Urinary bladder (tissue), 4 donors: ENCODE measurements at places on chromosomes 6 and 20. TPM values are rescaled to one million over a fixed set of nuclear protein-coding genes. Genes with fewer than 3 reads are reported as not detected.

CDH26 gene
- total RNA-seq, result 4.1 TPM

SLC22A1 gene
- total RNA-seq, result 0.53 TPM

CPXM1 gene
- total RNA-seq, result 46.9 TPM

DIDO1 gene
- 50.1 TPM for total RNA-seq

RAET1G gene
- total RNA-seq, result 1.2 TPM

BNIP5 gene
- total RNA-seq, result not detected

GRCh38 chr6:43724914-43725642 is 37.5 kb upstream of the MRPS18A start:
- no peak for DNase-seq

DNA sequence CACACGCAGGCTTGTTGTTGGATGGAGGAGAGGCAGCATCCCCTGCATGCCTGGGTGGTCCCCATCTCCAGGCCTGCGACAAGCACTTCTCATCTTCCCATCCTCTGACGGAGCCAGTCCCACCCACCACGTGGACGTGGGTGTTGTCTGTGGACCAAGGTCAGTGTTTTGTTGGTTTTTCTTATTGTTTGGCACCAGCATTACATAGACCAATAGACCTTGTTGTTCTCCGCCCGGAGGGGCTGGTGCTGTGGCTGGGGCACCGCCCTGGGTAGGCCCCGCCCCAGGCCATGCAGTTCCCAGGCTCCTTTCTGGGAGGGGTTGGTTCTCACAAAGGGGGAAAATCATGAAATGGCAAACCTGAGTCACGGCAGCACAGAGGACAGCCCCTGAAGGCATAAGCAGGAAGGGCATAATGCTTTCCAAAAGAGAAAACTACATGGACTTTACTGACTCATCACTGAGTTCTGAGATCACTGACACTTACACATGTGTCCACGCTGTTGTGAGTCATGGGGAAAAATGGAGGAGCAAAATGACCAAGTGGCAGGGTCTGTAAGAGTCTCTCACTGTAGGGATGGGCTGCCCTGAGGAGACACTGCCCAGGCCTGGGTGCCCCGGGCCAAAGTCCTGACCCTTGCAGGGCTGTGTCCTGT is 90.8 kb downstream of the THBS2 start:
- no peak for DNase-seq

DNA sequence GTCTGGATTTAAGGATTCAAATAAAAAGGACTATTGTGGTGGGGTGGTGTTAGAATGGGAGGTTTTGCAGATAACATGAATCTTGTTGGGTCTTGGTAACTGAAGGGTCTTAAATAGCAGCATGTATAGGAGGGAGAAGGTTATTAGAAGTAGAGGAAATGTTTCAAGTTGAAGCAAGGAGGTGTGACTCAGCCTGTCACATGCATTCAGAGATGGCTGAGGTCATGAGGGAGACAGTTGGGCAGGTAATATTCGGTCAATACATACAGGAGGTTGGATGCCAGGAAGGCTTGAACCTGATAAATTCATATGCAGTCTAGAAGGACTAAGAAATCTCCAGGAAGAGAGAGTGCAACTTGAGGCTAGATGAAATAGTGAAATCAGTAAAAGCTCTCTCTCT is 6.1 kb downstream of the KLHL31 start:
- no peak for DNase-seq

DNA sequence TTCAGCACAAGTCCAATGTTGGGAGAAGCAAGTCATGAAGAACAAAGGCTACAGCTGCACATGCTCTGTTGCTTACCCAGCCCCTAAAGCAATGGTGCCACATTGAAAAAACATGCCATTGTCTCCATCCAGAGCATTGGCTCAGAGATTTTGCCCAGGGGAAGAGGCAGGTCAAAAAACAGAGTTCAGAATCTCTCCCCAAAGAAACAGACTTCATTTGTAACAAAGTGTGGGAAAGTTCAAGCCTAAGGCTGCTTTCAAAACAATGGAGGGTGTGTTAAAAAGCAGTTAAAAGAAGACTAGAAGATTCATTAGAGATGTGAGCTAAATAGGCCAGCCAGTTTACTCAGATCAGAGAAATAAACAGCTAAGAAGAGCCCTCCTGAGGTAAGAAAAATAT is 63.6 kb downstream of the DZANK1 start:
- no peak for DNase-seq

DNA sequence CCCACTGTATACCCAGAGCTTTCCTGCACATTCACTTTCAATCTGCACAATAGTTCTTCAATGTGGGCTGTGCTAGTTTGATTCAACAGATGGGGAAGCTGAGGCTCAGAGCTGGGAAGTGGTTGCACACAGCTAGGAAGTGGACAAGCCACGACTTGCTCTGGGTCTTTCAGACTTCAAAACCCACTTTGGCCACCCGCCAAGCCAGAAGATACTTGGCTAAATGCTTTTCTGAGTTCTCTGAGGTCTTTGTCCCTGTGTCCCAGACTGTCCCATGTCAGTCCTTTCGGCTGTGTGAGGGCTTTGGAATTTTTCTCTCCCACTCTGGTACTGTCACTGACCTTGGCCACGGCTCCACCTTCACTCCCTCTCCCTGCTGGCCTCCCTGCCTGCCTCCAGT is 10.6 kb downstream of the PDYN start:
- DNase-seq, result no peak

DNA sequence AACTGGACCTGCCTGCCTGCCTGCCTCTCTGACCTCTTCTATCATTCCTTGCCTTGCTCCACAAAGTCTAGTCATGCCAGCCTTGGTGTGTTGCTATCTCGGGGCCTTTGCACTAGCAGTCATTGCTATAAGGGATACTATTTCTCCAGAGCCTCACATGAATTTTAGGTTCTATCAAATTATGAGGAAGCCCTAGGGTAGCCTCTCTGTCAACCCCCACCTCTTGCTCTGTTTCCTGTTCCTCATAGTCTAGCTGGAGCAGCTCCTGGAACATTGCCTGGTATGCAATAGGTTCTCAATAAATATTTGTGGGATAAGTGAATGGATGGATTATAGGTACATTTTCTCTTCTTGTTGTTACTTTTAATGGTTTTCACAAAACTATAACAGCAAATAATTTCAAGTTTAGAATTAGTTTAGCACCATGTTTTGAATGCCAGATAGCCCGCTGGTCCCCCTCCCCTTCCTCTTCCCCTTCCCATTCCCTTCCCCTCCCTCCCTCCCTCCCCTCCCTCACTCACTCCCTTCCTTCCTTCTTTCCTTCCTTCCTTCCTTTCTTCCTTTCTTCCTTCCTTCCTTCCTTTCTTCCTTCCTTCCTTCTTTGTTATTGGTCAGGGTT is 46.9 kb upstream of the DTNBP1 start:
- no peak for DNase-seq

- DNase-seq, result no peak
Observed at GRCh38 chr6:34240329-34241248, 3.9 kb downstream of the HMGA1 start.

DNA sequence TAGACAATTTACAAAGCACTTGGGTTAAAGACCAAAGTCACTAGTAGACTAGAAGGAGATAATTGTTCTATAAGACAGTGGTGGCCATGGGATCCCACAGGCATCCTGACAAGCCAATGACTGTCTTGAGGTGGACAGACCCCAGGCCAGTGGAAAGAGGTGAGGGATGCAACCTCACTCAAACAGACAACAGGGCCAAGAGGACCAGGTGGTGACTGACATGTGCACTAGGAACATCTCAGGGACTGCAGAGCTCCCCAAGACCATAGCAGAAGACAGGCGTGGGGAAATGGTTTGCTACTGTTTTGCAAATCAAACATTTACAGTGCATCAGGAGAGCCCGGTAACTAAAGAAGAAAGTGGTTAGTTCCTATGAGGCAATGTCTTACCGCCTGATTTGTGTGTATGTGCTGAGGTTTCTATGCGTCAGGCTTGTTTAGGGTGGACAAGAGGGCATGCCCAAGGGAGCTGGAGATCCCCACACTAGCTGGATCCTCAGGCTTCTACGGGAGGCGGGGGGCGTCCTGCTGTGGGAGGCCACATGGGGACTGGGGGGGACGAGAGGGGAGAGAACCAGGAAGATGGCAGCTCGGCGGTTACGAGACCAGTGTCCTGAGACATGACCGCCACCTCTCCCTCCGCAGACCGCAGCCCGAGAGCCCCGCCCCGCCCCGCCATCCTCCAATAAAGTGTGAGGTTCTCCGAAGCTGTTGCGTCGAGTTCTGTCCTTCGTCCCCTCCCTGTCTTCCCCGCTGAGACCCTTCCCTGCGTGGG is 623 bp upstream of the MRPS26 start:
- no peak for DNase-seq

- DNase-seq, result peak; percentile 79
Observed at GRCh38 chr6:143677891-143678791, at the start of gene PHACTR2. TSS of gene PHACTR2 (plus strand) at chr6:143677965. CDS start at chr6:143678164, 199 bp downstream.

GRCh38 chr6:149259753-149260152 is 57.8 kb upstream of the TAB2 start:
- DNase-seq, result no peak

DNA sequence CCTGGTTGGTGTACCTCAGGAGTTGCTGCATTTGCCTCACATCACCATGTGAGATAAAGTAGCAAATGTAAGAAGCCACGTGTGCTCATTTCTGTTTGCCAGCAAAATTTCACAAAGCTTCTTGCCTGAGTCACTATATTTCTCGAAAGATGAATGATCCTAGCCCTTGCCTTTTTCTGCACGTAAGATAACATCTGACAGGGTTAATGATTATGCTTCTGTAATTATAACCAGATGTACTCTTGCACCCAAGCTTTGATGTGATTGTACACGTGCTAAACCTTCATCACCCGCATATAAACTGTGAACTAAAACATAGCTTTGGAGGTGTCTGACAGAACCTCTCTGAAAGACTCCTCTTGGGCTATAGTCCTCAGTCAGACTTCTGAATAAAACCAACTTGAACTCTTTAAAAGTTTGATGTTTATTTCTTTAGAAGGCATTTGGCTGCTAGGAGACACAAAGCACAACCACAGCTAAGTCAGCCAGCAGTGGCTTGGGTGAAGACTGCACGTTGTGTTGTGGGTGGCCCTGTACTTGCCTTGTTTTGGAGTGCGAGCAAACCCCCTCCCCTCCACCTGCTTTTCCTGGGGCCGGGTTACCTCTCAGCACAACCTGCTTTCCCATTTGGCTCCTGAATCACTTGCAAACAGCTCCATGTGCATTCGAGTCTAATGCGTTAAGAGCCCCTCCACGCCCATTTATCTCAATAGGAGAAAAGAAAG is 19.3 kb downstream of the PROKR2 start:
- DNase-seq, result no peak

DNA sequence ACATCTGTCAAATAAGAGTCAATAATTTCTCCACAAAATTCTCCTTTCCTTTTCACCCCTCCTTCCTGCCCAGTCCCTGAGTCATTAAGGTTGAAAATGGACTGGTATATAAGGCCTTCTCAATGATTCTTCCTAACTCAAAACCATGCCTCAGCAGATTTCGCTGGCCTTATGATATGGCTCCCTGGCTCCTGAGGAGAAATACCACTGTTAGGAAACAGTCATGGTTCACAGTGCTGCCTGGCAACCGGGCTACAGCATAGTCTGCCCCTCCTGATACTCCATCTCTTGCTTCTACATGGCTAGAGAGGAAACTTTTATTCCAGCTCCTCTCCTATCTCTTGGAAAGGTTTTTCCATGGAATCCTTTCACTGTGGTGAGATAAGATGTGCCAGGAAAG is 4.7 kb downstream of the UBE2J1 start:
- no peak for DNase-seq

DNA sequence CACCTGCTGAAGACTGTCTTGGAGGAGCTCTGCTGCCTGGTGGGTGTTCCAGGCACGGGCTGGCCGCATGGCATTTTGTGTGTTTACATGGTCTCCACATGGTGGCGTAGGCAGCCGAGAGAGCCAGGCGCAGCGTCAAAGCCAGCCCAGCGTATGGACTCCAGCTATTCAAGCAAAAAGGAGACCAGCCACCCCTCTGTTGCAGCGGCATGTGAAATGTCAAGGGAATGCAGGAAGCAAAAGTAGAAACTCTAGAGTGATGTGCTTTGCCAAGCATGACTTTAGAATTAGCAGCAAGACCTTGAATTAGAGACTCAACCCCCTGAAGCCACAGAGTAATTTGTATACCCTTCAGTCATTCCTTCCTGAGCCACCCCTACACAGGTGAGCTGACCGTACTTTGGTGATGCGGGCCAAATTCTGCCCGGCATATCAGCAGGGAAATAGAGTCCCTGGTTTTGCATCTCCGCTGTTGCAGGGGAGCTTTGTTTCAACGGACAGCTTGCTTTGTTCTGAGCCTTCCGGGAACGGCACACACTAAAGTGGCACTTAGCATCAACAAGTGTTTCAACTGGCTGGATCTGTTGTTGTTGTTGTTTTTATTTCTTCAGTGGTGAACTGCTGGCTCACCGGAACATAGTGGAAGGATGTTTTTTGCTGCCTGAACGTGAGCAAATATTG is 48.5 kb downstream of the FNDC1 start:
- no peak for DNase-seq

DNA sequence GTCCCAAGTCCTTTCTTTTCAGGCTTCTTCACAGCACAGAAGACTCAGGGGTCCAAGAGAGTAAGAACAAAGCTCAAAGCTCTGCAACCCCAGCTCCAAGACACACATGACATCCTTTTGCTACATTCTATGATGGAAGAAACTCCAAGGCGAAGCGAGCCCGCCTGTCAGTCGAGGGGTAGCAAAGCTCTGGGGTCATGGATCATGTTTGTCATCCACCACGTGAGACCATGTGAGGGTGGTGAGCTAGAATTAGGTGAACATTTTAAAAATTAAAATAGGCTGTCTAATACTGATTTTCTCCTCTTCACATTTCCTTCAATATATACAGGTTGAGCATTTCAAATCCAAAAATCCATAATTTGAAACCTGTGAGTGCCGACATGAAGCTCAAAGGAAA is 189.6 kb downstream of the TTLL2 start:
- no peak for DNase-seq

GRCh38 chr6:116941727-116942126 is 64.7 kb downstream of the RFX6 start:
- no peak for DNase-seq

DNA sequence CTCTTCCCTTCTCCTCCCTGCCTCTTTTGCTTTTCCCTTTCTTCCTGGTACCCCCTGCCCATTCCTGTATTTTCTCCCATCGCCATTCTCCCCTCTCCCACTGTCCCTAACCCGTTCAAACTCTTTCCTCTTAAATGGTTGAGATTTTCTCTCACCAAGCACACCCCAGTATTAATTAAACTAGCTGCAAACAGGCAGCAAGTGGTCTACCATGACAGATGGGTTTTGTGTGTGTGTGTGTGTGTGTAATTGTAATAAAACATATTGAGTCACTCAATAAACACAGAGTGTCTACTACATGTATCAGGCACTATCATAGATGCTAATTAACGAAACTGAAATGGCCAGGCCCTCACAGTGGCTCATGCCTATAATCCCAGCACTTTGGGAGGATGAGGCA is 6.7 kb downstream of the RAET1E start:
- DNase-seq, result no peak

- no peak for DNase-seq
Observed at GRCh38 chr6:150037526-150038201, 12.3 kb upstream of the RAET1L start.

GRCh38 chr6:42105156-42105648 is 37.2 kb downstream of the C6orf132 start:
- DNase-seq, result no peak
